Activated CD4-positive, alpha-beta T cell treated with anti-CD3 and anti-CD28 coated beads, Interleukin-2, amount 10 ng/mL, durations not matched to agents 7 days and 5 days (primary cell): ENCODE measurements at places on chromosomes 1 and 21. TPM values are rescaled to one million over a fixed set of nuclear protein-coding genes. Genes with fewer than 3 reads are reported as not detected.

DNA sequence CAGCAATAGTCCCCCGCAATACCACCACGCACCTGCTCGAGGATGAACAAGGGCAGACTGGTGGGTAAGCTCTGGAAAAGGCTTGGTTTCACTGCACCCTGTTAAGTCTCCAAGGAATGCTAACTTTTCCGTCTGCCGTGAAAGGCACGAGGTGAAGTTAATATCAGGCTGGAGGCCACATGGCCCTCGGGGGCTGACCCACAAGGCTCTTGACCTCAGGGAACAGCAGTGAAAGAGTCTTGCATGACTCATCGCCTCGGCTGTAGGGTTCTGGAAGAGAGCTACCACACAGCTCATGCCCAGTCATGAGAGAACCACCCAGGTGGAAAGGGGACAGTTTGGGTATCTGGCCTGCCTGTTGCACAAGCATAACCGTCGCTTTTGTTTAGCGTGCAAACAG lies 24.7 kb downstream of the SCCPDH start:
- DNase-seq = no peak
- H3K27ac ChIP-seq = no peak overlapping the region
- H3K4me1 ChIP-seq = no peaks in the 10 kb centered on the region
- H3K27me3 ChIP-seq = no peaks in the 10 kb centered on the region
- H3K4me3 ChIP-seq = no peak overlapping the region

GRCh38 chr1:17671314-17671705 lies 83.8 kb upstream of the ACTL8 start:
- H3K36me3 ChIP-seq = no peaks in the 10 kb centered on the region
- H3K27ac ChIP-seq = no peak overlapping the region
- H3K27me3 ChIP-seq = no peaks in the 10 kb centered on the region

GRCh38 chr1:152228831-152229230 lies 4.8 kb upstream of the HRNR start:
- no peaks in the 10 kb centered on the region for H3K4me1 ChIP-seq
- H3K27me3 ChIP-seq = peaks cover 46% of the 10 kb centered on the region
- no peak overlapping the region for H3K27ac ChIP-seq
- DNase-seq = no peak

GRCh38 chr1:226739696-226740065 lies 599 bp upstream of the ITPKB start:
- H3K36me3 ChIP-seq = peaks cover 28% of the 10 kb centered on the region
- no peak for DNase-seq
- H3K27ac ChIP-seq = peak overlapping the region; percentile 90
- peaks cover 31% of the 10 kb centered on the region for H3K4me1 ChIP-seq
- H3K4me3 ChIP-seq = peak overlapping the region; percentile 87
- no peaks in the 10 kb centered on the region for H3K27me3 ChIP-seq

DNA sequence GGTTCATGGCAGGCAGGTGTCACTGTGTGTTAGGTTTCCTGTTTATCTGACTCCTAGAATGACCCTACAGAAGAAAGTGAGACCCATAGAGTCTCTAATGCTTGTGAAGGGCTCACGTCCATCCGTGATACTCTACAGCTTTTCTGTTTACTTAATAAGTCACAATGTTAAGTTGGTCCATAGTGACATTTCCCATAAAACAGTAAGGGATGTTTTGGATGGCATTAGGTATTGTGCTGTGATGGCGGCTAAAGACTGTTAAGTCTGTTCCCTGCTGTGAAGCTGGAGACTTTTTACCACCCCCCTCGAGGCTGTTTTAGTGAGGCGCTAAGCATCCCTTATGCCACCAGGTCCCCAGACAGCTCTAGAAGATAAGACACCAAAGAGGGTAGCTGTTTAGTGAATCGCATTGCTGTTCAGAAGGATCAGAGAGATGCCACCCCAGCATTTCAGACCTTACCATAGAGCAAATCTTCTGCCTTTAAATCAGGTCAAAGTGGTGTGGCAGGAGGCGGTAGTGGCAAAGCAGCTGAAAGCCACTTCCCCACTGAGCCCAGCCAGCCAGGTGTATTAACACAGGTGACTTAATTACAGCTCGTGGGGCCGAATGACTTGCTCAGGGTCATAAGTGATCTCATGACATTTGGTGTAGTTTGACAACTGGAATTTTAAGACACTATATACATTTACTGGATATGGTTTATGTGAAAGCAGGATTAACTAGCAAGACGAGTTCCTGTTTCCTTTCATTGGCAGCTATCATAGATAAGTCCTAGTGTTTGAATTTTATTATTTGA lies 25.0 kb downstream of the SLC37A1 start:
- no peak for DNase-seq
- no peak overlapping the region for H3K4me3 ChIP-seq

GRCh38 chr1:18408656-18409370 lies 71.9 kb upstream of the KLHDC7A start:
- DNase-seq = no peak
- H3K27ac ChIP-seq = no peak overlapping the region
- no peak overlapping the region for H3K4me3 ChIP-seq
- H3K27me3 ChIP-seq = no peaks in the 10 kb centered on the region

DNA sequence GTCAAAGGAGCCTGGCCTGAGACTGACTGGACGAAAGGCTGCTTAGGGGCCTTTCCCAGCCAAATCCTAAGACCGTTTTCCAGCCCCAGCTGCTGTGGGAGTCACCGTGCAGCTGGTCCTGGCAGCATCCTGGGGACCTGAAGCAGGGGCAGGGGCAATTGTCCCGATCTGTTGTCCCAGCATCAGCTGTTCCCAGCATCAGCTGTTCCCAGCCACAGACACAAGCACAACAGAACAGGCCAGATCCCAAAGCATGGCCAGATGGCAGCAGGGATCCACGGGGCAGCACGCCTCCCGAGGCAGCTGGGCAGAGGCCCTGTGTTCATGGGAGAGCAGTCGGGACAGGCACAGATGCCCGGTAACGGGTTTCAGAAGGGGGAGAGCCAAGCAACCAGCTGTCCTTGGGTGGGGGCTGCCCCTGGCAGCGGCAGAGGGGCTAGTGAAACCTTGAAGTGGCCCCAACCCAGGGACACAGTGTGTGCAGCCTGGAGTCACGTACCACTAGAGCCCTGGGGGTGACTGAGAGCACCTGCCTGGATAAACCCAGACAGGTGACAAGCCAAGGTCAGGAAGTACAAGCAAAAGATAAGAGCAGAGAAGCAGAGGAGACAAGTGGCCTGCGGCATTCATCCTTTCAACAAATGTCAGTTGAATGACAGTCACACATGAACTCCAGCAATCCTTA lies 13.3 kb downstream of the CELA2B start:
- DNase-seq = no peak
- H3K4me1 ChIP-seq = peaks cover 14% of the 10 kb centered on the region
- peaks cover 4% of the 10 kb centered on the region for H3K36me3 ChIP-seq
- H3K27ac ChIP-seq = no peak overlapping the region

DNA sequence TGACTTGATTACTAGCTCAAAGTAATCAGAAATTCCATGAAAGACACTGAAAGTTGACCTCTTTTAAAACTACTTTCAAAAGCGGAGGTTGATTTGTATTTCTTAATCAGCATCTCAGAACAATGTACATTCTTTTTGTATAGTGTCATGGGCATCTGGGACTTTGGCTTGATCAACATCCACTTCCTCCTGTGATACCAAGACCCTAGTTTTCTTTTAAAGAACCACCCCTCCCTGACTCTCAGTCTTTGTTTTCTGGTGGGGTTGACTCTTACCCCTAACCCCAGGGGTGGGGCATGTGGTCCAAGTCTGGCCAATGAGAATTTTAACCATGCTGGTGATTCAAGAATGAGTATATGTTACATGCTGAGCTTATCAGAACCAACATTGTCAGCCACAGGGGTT lies 21.7 kb upstream of the IRF2BP2 start:
- no peak overlapping the region for H3K4me3 ChIP-seq
- no peaks in the 10 kb centered on the region for H3K27me3 ChIP-seq
- DNase-seq = no peak
- no peak overlapping the region for H3K27ac ChIP-seq
- no peaks in the 10 kb centered on the region for H3K36me3 ChIP-seq
- H3K4me1 ChIP-seq = no peaks in the 10 kb centered on the region

SMIM1 gene
- total RNA-seq = 0.71 TPM

AMPD1 gene
- total RNA-seq = not detected

RAB42 gene
- not detected for total RNA-seq

DNA sequence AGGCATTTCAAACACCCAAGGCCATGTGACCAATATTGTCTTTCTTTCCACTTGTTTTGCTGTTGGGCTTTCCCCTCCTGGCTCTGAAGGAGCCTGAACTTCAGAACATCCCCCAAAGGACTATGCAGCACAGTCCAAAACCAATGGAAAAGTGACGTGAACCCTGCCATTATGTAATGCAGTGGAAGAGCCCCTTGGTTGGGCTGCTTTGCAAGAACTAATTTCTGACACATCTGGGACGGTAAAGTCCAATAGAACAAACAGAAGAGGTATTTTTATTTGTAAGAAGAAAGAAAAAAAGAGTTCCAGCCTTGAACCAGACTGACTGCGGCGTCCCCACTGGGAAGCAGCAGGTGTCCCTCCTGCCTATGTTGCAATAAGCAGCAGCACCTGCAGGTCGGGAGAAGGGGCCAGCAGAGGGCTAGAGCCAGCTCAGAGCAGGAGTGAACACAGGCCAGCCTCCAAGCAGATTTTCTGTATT lies 116.7 kb downstream of the CDC7 start:
- H3K4me1 ChIP-seq = peaks cover 3% of the 10 kb centered on the region
- no peak for DNase-seq
- H3K4me3 ChIP-seq = no peak overlapping the region
- H3K36me3 ChIP-seq = peaks cover 2% of the 10 kb centered on the region
- H3K27ac ChIP-seq = no peak overlapping the region

DNA sequence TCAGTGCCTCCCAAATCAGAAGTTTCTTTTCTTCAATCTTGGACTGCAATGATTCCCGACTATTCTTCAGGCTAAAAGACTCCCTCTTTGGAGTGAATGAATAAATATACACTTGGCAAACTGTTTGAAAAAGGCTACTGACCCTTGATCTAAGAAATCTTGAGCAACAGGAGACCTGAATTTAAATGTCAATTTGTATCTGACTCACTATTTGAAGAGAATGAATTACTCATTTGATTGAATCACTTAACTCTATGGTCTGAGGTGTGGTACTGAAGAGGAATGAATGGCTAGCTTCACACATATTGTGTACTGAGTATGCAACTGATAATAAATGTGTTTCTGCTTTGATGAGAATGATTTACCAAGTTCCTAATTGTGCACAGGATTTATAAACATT lies 4.6 kb upstream of the SMG7 start:
- peaks cover 25% of the 10 kb centered on the region for H3K27me3 ChIP-seq
- H3K4me1 ChIP-seq = peaks cover 13% of the 10 kb centered on the region
- H3K27ac ChIP-seq = no peak overlapping the region
- H3K36me3 ChIP-seq = peaks cover 3% of the 10 kb centered on the region
- DNase-seq = no peak
- H3K4me3 ChIP-seq = no peak overlapping the region

- no peak for DNase-seq
- H3K36me3 ChIP-seq = no peaks in the 10 kb centered on the region
- H3K4me3 ChIP-seq = no peak overlapping the region
- no peak overlapping the region for H3K27ac ChIP-seq
- H3K27me3 ChIP-seq = no peaks in the 10 kb centered on the region
- no peaks in the 10 kb centered on the region for H3K4me1 ChIP-seq
Measured at GRCh38 chr1:204041803-204042505, 31.0 kb upstream of the SOX13 start.

DNA sequence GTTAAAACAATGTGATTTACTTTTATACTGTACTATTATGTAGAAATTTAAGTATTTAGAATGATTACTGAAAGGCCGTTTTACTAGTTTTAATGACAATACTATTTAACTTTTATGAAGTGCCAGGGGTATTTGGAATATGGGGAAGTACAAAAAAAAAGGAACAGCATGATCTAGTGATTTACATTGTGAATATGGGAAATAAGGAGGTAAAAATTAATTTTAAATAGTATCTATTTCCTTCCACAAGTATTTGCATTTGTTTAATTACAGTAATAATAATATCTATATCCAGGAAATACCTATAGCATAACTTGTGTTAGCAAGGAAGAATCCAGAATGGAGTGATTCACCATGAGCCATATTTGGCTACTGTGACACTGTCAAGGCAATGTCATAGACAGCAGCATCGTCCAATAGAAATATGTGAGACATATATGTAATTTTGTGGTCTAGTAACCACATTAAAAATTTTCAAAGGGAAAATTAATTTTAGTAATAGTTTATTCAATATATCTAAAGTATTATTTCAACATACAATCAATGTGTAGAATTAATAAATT lies 22.0 kb downstream of the CNST start:
- H3K4me3 ChIP-seq = no peak overlapping the region
- DNase-seq = no peak
- H3K27me3 ChIP-seq = no peaks in the 10 kb centered on the region
- H3K27ac ChIP-seq = no peak overlapping the region
- peaks cover 19% of the 10 kb centered on the region for H3K4me1 ChIP-seq

CCDC27 gene
- not detected for total RNA-seq

DNA sequence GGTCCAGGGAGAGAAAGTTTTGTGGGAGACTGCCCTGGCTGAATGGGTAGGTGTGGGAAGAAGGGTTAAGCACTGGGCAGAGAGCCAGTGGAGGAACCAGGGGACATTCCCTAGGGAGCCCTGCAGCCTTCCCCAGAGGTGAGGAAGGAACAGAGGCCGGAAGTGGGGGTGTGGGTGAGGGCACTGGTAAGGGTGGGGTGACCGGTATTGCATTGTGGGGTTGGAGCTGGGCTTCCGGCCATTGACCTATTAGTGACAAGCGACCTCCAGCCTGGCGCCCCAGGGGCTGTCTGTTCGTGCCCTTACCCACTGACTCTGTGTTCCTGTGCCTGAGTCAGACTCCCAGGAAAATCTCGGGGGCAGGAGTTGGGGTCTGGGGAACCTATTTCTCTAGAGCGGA lies 3.5 kb upstream of the TSPAN1 start:
- H3K27ac ChIP-seq = no peak overlapping the region
- no peak for DNase-seq
- peaks cover 17% of the 10 kb centered on the region for H3K4me1 ChIP-seq
- H3K36me3 ChIP-seq = no peaks in the 10 kb centered on the region
- peaks cover 12% of the 10 kb centered on the region for H3K27me3 ChIP-seq
- no peak overlapping the region for H3K4me3 ChIP-seq

SFPQ gene
- 375 TPM for total RNA-seq

FYB2 gene
- total RNA-seq = not detected

PEX10 gene
- 10.3 TPM for total RNA-seq

SAMD13 gene
- 0.15 TPM for total RNA-seq

PRXL2B gene
- 33.3 TPM for total RNA-seq

GRCh38 chr1:28246427-28246832 lies 10.5 kb downstream of the ATP5IF1 start:
- H3K27me3 ChIP-seq = no peaks in the 10 kb centered on the region
- DNase-seq = peak; percentile 78
- peak overlapping the region; percentile 98 for H3K27ac ChIP-seq
- peaks cover 2% of the 10 kb centered on the region for H3K36me3 ChIP-seq
- peaks cover 65% of the 10 kb centered on the region for H3K4me1 ChIP-seq
- peak overlapping the region; percentile 83 for H3K4me3 ChIP-seq

KCNJ9 gene
- total RNA-seq = not detected
